ENCODE measurements at places on chromosomes 5 and 9. TPM values are rescaled to one million over a fixed set of nuclear protein-coding genes. Genes with fewer than 3 reads are reported as not detected.

- DNase-seq = no peak
Measured at GRCh38 chr5:148398698-148399121, 15.0 kb downstream of the FBXO38 start.

DNA sequence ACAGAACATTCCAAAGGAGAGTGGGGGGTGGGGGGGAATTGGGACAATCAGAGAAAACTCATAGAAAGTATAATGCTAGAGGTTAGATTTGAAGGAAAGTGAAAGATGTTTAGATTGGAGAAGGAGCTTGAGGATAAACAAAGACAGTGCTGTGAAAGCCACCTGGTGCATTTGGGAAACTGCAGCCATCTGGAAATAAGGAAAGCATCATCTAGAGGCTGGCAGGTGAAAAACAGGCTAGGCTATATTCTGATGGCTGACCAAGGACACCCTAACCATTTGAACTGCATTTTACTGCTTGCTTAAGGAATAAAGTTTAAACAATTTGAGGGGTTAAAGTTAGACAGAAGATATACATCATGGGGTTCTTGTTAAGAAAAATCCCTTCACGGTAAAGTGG is 296.4 kb downstream of the CETN3 start:
- DNase-seq = no peak

The FCN2 gene
- polyA plus RNA-seq = not detected

GRCh38 chr5:119082691-119083090 is 11.8 kb downstream of the DMXL1 start:
- DNase-seq = no peak

The GABRP gene
- polyA plus RNA-seq = 1.9 TPM

DNA sequence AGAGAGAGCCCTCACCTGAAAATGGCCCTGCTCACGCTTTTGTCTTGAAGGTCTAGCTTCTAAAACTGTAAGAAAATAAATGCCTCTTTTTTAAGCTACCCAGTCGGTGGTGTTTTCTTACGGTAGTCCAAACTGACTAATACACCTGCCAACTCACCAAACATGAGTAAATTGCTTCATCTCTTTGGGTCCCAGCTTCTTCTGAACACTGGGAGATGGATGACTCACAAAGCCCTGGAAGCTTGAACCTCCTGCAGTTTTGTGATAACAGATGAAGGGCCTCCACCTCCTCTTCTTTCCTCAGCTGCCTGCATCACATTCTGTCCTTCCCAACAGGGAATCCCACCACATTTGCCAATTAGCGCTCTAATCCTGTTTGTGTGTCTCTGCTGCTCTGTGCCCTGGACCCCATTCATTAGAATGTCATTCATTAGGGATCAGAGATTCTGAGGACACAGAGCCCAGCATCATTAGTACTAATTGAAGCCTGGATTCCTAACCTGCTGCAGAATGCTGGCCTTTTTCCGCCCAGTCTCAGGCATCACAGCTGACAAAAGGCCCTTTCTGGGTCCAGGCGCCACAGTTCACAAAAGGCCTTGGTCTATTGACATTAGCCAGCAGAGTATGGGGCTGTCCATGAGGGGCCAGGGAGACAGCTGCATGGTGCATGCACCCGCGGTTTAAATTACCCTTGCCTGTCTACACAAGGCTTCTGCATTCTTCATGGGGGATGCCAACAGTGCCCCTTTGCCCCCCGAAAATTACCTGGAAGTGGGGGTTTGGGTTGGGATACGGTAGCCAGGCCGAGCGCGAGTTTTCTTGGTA is 349.3 kb downstream of the SEMA5A start:
- no peak for DNase-seq

Data from muscle of arm (tissue), 14 donors.